ENCODE measurements at places on chromosomes 3 and 15.

DNA sequence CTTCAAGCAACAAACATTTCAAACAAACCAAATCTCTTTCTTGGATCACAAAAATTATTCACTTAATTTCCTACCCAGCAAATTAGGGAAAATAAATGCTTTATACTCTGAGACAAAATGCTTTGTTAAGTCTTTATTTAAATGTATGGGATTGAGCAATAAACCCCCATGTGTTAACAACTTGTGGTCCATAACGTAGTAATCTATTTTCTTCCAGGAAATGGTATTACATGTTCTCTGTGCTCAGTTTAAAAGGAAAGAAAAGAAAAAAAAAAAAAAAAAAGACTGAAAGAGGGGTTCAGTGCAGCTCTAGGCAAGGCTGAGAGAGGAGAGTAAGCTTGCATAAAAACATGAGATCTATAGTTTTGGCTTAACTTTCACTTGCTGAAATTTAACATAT, 102.3 kb downstream of the PIK3CB start:
- no peak for DNase-seq

GRCh38 chr15:81327516-81327915, 3.6 kb upstream of the STARD5 start:
- no peak for DNase-seq

DNA sequence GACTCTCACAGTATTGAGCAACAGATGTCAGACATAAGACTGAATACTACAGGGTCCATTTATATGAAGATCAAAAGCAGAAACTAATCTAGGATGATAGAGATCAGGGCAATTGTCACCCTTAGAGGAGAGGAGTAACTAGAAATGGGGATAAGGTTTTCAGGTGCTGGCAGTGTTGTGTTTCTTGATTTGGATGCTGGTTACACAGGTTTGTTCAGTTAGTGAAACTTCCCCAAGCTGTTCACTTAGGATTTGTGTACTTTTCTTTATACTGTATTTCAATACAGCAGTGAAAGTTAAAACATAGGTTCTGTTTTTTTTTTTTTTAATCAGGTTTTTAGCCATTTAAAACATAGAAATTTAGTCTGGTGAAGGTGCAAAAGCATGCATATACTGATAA, 39.1 kb upstream of the CMTM7 start:
- no peak for DNase-seq

DNA sequence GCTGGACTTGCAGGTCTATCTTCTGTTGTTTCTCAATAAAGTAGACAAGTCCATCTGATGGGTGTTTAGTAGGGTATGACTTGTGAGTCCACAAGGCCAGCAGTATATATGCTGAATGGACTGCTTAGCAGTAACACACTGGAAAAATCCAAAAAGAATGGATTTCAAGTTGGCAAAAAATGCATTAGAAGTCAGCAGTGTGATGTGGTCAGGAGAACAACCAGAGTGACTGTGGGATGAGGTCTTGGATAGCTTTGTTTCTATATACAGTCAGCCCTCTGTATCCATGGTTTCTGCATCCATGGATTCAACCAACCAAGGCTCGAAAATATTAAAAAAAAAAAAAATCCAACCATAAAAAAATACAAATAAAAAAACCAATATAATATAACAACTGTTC, 55.8 kb downstream of the LPP start:
- no peak for DNase-seq

DNA sequence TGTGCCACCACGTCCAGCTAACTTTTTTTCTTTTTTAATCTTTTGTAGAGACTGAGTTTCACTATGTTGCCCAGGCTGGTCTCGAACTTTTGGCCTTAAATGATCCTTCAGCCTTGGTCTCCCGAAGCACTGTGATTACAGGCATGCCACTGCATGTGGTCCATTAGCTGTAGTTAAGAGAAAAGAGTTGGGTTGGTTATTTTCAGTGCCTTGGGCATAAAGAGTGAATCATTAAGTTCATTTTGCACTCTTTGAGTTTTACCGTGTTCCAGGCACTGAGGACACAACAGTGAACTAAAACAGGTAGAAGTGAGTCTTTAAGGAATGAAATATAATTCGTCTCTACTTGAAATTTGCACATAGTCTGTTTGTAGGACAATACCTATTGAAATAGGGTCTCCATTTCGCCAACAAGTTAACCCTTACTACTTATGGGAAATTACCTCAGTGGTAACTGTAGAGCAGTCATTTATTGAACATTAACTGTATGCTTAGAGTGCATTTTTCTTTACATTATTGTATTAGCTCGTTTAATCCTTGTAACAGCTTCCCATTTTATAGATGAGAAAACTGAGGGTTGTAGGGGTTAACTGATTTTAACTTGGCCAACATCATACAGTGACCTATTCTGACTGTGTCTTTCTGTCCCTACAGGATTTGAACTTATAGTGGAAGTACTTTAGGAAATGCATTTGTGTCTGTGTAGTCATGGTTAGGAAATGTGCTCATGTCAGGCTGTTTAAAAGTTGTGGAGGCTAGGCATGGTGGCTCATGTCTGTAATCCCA, 22.7 kb upstream of the TRAK1 start:
- DNase-seq = no peak

GRCh38 chr15:86089422-86089821, 9.8 kb downstream of the AGBL1 start:
- no peak for DNase-seq

DNA sequence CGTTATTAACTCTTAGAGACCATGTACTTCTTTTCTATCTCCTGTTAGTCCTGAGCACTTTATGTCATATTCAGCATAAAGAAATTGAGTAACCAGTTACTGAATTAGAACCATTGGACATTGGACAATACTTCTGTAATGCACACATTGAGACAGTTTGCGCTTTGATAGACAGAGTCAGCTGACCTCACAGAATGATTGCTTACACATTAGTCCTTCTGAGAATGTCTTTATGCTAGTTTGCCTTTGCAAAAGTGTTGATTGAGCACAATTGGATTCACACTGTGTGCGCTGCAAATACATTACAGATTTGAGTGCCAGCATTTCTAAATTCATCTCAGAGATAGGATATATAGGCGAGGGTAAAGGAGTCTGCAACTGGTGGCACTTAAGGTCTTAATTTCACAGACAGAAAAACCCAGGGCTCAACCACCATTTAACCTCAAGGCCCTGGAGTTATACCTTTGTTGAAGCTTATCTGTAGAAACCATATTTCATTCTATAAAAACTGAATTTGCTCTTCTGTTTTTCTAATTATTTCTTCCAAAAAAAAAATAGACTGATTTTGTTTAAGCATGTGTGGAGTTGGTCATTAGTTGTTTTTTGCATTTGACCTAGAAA, 3.8 kb downstream of the SERPINI1 start:
- no peak for DNase-seq

DNA sequence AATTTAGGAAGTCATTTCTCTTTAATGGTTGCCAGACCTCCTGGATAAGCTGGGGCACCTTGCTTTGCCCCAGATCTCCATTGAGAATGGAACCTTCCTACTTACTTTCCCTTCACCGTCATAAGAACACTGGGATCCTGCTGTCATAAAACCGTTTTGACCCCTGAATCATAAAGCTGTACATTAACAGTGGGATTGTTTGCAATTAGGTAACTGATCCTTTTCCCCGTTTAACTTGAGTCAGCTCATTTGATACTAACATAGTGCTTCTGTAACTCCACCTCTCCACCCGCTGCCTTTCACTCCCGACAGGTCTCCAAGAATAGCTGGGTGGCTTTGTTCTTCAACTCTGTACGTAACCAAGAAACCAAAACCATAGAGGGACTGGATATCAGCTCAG, 308.2 kb upstream of the WNT5A start:
- DNase-seq = no peak

- DNase-seq = no peak
Observed at GRCh38 chr3:187017511-187018230, 87.3 kb downstream of the ST6GAL1 start.

- DNase-seq = no peak
Observed at GRCh38 chr3:43505351-43505750, 116.5 kb downstream of the ANO10 start.

- no peak for DNase-seq
Observed at GRCh38 chr3:171343693-171344092, 116.5 kb downstream of the TNIK start.

DNA sequence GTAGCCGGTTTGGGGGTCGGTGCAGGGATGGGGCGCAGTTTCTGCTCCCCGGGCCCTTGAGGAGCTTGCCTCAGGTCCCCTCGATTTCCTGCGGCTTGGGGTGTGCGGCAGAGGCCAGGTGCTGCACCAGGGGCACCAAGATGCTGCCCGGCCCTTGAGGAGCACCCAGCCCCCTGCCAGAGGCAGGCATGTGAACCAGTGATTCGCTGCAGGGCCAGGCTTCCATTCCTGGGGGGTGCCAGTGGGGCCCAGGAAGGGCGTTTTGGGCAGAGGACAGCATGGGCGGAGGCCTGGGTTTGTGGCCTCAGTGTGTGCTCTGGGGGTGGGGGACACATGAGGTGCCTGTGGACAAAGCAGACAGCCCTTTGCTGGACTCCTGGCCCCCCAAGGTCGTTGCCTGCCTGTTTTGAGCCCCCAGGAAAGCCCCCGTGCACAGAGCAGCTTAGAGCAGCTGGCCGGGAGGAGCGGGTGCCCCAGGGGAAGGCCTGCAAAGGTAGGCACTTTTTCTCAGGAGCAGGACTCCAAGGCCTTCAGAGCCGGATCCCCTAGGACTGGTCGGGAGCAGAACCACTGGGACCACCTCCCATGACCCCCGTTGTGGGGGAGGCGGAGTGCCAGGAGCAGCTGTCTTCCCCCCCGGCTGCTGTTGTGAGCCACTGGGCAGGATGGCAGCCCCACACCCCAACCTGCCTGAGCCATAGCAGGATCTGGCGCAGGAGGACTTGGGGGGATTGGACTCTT, 1.6 kb downstream of the PLXNA1 start:
- no peak for DNase-seq

- DNase-seq = no peak
Observed at GRCh38 chr3:5888851-5889250, 701.3 kb downstream of the EDEM1 start.

DNA sequence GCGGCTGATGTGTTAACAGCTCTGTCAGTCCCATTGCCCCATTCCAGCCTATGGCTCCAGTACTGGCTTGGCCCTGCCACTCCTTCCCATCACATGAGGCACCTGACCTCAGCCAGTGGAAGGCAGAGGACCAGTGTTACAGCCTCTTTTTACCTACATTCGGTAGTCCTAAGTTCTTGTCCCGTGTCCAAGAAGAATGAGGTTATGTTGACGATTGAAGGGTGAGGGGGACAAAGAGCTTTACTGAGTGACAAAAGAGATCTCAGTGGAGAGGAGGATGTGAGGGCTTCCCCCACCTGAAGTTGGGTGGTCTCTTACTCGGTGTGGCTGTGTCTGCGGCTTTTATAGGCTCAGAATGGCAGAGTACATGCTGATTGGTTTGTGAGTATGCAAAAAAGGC, 7.3 kb upstream of the MPI start:
- no peak for DNase-seq

DNA sequence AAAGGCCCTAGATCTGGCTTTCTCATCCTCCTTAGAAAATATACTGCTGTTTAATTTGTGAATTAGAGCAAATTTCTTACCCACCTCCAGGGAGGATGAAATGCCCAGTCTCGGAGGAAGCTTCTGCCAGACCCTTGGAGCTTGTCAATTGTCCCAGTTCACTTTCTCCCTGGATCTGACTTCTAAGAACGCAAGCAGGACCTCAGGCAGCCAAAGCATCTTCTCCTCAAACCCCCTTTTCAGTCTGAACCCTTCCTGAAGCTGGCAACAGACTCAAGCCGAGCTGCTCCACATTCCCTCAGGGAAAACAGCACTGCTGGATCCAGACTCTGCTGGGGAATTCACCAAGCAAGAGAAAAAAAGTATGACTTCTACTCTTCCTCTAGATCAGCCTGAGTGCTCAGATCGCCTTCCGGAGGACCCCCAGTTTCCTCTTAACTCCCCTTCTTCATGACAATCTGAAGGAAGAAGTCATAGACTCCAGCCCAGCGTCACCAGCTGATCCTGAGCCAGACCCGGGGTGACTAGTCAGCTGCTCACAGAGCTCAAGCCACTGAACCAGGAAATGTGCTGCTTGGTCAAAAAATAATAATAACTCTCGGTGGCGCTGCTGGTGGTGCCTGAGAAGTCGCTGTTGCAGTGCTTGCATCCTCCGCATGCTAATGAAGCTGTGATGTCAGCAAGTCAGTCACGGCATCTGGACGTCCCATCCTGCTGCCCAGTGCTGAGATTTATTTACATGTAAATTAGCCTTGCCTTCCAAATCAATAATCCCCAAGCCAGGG, at the start of gene PRICKLE2:
Gene PRICKLE2, minus strand, starts transcription at position 641 of the 785 bp plus-strand sequence. CDS start 26,539 bp downstream, outside the sequence.
- DNase-seq = no peak

- no peak for DNase-seq
Observed at GRCh38 chr3:38616111-38616510, 33.4 kb downstream of the SCN5A start.

DNA sequence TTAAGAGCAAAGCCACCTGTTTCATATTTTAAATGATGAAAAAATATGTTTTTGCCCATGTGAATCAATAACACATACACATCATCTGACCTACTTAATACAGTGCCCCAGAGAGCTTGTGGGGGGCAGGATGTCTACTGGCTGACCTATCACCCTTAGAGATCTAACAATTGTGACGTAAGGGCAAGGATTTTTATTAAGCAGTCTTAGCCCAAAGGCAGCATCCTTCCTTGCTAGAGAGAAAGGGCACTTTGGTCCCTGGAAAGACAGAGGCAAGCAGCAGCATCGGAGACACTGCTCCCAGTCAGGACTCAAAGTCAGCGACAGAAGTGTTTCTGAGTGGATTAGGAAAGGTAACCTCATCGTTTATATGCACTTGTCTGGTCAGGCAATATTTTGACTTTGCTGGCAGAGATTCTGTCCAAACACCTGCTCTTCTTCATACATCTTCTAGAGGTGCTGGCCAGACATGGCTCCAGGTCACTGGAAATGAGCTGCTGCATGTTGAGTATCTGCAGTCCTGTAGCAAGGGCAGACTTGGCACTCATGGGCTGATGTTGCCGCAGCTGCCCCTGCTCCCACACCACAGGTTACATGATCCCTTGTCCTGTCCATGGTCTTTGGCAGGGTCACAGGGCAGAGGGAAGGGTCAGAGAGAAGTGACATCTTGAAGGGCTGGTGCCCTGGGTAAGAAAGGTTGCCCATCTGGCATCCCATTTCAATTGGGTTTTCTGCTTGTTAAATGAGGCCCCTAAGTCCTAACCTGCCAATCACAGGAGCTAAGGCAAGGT, 1.8 kb downstream of the CXCR6 start:
- no peak for DNase-seq

DNA sequence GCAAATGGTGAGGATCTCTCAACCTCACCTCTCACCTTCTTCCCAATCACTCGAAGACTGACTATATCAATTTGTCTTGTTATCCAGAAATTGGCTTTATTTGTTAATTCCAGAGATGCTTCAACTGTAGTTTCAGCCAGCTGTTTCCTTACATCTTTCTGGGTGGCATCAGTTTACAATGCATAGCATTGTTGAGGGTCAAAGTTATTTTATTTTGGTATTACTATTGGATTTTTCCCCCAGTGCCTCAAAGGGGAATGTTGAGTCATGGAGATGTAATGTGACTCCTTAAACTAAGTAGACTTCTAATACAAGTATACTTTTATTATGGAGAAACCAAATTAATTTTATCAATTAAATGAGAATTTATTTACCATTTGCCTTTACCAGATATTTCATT, 351.6 kb downstream of the TIGIT start:
- DNase-seq = no peak

- DNase-seq = no peak
Observed at GRCh38 chr3:138359919-138360868, 11.8 kb downstream of the MRAS start.
